AG09309 (cell line): ENCODE measurements at places on chromosomes 3 and 15.

DNA sequence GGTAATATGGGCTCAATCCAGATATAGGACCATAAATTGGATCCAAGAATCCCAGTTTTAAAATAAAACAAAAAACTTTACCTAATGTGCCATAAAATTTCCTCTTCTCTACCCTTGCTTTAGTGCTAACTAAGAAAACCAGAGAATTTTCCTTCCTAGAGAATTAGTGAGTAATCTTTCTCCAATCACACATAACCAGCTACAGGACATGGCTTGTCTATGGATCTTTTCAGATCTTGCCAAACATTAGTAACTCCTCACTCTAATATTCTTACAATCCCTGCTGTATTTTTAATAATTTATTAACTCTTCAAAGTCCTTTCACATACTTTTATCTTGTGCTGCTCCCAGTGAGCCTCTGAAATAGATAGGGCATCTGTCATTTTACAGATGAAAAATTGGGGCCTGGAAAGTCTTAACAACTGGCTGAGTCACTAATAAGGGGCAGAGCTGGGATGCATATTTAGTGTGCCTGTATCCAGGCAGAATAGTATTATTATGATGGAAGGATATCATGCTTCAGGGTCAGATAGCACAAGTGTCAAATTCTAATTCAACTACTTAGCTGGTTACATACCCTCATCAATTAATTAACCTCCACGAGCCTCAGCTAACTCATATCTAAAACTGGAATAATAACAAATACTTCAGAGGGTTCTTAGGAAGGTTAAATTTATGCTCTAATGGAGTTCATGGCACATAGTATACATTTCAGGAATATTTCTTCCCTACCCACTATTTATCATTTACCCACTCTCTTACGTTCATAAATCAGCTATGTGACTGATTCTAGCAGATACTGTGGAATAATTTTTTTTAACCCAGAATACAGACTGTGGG lies 5.6 kb downstream of the ZBED2 start:
- no peak for DNase-seq

DNA sequence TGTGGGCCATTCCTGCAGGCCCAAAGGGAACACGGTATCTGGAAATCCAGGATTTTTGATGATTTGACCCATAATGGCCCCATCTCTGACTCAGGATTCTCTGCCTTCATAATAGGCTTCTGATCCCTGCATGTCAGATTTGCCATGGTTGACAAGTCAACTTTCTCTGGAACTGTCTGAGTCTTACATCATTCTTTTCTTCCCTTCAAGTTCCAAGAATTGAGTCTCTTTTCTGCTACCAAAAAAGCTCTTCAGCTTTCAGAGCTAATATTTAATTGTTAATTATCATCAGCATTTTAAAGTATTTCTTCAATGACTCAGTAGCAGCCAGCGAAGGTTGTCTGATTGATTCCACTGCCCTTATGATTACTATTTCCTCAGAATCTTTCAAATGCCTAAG lies 244.4 kb upstream of the COL8A1 start:
- no peak for DNase-seq

DNA sequence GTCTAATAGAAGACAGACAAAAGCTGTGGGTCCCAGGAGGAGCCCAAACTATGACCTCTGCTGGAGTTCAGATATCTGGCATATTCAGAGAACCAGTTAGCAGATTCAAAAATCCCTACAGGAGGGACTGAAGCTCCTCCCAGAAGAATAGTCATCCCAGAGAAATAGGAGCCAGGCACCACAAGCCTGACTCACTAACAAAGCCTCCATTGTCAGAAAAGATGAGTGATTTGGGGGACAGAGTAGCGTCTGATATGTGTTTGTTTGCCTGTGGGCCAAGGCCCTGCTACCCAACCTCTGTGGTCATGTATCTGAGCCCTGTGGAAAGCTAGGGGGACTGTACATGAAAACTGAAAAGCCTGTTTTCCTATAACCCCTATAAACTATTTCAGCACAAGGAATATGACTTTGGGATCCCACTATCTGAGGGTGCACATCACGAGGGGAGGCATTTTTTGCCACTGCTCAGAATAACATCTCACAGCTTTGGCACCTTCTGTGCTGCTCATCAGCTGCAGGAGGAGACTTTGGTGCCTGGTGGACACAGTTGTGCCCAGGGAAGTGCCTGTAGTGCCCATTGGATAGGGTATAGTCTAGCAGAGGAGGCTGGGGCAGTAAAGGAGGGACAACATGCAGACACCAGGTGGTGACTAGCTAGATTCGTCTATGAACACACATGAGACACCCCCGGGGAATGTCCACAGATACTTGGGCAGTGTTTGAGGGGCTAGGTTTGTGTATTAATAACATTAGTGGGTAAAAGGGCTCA lies 9.7 kb upstream of the LARP6 start:
- DNase-seq: no peak

DNA sequence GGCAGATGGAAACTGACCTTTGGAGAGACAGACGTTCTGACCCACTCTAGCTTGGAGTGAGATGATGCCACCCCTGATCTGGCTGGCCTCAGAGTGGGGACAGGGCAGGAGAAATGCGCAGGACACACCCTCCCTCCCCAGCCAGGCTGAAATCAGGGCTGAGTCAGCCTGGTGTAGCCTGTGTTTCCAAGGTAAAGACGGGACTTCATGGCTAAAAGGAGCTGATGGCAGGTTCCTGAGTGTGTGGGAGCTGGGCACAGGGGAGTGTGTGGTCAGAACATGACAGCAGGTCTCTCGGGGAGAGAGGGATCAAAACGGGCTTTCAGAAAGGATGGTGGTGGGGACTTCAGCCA lies 14.6 kb upstream of the POLG start:
- no peak for DNase-seq

DNA sequence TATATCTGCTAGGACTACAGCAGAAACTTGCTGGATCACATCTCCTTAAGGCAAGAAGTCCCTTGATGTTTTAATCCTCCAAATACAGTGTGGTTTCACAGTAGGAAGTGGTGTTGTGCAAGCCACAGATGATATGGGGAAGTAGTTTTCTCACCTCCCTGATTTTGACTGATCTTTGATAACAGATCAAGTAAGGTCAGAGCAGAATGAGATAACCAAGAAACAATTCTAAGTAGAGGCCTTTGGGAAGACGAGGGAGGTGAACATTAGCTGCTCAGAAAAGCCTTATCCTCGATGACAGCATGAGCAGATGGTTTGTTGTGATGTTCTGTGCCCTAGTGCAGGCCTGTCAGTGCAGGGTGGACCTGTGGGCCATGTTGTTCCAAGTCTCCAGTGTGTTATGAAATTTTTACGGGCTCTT lies 61.3 kb downstream of the RIOX2 start:
- DNase-seq: no peak

DNA sequence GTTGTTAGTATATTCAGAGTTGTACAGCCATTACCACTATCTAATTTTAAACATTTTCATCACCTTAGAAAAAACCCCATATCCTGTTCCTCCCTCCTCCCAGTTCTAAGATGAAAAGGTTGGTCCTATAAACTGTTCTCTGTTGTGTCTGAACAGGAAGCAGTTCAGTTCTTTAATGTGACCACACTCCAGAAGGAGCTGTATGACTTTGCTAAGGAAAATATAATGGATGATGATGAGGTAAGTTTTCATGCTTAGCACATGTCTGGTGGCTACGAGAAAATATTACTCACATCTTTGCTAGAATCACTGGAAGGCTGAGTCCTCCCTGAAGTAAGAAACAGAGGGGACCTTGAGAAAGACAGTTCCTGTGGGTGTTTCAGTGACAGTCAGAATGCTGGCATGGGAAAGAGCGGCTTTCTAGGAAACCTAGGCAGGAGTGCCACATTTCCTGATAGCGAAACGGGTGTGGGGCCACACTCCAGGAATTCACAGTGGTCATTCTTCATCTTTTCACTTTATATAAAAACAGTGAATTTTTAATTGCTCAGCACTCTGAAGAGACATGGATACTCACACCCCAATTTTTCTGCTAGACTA lies 20.3 kb downstream of the CRTAP start:
- no peak for DNase-seq

DNA sequence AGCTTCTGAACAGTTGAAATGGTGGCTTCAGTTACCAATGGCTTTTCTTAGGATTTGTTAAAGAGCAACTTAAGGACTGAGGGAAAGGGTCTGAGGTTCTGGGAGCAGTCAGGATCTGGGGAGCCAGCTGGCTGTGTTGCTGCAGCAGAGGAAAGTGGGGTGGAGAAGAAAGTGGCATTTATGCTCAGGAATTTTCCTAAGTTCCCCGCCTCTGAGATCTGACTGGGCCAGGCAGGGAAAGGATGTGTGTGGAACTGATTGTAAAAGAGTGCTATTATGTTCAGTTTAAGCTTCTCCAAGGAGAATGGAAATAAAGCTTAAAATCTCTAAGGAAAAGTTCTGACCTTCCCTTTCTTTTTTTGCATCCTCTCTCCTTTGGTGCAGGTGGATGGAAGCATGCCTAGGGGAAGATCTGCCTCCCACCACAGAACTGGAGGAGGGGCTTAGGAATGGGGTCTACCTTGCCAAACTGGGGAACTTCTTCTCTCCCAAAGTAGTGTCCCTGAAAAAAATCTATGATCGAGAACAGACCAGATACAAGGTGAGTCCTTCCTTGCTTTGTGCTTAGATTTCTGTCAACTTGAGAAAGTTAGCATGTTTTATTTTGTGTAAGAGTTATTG lies 37.8 kb downstream of the IQGAP1 start:
- DNase-seq: no peak

GRCh38 chr15:30921781-30922479 lies 18.2 kb downstream of the FAN1 start:
- DNase-seq: no peak
